Urinary bladder (tissue), 4 donors: ENCODE measurements at places on chromosomes 1 and 21. TPM values are rescaled to one million over a fixed set of nuclear protein-coding genes. Genes with fewer than 3 reads are reported as not detected.
A peak's percentile ranks its signal among the peaks of the same experiment; 100 is the strongest.

DNA sequence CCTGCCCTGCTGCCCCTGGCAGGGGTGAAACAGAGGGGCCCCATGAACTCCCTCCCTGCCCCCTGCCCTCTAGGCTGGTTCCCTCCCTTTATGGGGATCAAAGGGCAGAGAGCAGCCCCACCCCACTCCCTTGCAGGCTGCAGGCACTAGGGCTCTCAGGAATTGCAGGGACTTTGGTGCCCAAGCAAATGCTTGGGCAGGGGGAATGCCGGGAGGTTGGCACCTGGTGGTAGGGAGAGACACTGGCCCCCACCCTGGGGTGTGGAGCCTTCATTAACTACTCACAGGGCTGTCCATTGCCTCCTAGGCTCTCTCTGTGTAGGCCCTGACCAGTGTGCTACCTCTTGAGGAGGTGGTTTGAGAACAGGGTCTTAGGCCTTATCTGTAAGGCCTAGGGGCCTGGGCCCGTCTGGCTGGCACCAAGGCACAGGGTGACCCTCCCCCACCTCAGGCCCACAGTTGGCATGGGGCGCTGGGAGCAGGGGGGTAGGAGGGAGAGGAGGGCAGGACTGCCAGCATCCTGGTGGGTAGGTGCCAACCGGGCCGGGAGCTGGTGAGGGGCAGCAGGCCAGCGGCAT is 4.7 kb downstream of the ZBTB7B start:
- DNase-seq, result no peak

FLAD1 gene
- polyA plus RNA-seq, result 27.9 TPM

- no peak for DNase-seq
Observed at GRCh38 chr1:11611638-11612327, 42.4 kb downstream of the FBXO2 start.

GRCh38 chr1:211340622-211341507 is 14.2 kb downstream of the TRAF5 start:
- no peak for DNase-seq

DNA sequence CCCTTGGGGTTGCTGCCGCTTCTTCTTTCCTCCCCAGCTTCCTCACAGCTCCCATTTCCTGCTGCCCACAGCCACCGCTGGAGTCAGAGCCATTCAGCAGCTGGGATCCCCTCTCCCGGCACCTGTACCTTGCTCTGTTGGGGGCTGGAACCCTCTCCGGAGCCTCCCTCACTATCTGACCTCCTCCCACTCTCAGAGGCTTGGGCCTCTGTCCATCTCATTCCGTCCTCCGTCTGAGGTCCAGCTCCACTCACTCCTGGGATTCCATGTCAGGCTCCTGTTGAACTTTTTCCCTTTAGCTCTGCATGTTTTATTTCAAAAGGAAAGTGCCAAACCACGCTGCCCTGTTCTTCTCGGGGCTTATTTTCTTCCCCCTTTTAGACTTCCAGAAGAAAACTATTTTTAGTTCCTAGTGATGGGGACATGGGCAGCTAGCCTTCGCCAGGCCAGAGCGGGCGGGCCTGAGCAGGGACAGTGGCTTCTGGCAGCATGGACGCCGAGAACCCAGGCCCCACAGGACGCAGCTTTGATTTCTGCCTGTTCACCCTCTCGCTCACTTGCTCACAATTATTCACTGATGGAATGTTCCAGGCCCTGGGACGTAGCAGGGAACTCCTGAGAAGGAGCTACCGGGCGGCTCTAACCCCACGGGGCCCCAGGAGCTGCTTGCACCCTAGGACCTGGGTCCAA is 79.2 kb downstream of the ARHGEF10L start:
- no peak for DNase-seq

GRCh38 chr1:116574581-116575291 is 3.9 kb upstream of the CD58 start:
- peak; percentile 62 for DNase-seq

DNA sequence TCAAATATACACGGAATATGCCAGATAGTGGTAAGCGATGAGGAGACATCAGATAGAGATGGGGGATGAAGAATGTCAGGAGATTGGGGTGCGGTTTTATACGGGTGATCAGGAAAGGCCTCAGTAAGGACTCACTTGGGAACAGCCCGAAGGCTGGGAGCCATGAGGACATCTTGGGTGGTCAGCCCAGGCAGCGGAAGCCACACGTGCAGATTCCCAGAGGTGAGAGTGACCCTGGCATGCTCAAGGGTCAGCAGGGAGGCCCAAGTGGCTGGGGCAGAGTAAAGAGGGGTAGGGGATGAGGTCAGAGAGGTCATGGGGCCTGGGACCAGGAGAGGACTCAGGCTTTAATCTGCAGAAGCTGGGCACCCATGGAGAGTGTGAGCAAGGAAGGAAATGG is 106.6 kb downstream of the MATN1 start:
- DNase-seq, result no peak

FOXO6 gene
- polyA plus RNA-seq, result 1.2 TPM

ADAM30 gene
- polyA plus RNA-seq, result not detected

- no peak for DNase-seq
Observed at GRCh38 chr21:14541841-14542490, 4.1 kb downstream of the SAMSN1 start.

- no peak for DNase-seq
Observed at GRCh38 chr1:203114202-203114601, 13.3 kb upstream of the ADORA1 start.

DNA sequence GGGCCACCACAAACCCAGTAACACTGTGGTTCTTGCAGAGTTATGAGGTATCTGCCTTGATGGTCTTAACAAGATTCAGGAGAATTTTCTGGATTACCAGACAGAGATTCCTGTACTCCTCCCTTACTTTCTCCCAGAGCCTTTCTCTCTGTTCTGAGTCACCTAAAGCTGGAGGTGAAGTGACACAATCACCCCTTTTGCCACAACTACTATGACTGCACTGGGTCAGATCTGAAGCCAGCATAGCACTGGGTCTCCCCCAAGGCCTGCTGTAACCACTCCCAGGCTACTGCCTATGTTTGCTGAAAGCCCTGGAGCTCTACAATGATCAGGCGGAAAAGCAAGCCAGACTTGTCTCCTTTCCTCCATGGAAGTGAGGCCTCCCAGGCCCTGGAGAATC is 156.7 kb upstream of the NEGR1 start:
- DNase-seq, result no peak
